WERI-Rb-1 (cell line): ENCODE measurements at places on chromosomes 6 and 20.

GRCh38 chr6:41546866-41547798, 951 bp downstream of the FOXP4 start:
- peak; percentile 49 for DNase-seq

- DNase-seq, result no peak
These were observed 35.8 kb downstream of the NEDD9 start for GRCh38 chr6:11196511-11197174.

DNA sequence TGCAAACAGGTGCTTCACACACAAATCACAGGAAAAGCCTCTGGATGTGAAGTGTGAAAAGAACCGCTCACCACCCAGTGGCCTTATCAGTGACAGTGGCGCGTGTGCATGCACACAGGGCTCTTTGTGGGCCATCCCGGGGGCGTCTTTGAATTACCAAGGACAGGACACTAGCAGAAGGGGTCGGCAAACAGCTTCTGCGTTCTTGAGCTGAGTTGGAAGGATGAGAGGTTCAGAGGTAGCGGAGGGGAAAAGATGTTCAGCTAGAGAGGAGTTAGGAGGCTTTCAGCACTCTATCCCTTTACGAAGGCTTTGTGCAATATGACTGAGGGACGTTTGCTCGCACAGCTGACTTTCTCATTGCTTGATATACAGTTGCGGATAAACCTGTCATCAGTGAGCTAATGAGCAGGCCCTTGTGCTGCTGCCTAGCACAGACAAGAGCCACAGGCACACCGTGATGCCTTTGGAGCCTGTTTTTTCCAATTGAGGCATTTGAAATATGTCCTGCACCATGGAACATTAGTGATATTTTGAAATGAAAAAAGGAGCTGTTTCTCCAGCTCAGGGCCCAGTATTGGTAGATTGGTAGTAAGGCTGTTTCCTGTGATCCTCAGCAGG, 83.1 kb downstream of the IYD start:
- no peak for DNase-seq

DNA sequence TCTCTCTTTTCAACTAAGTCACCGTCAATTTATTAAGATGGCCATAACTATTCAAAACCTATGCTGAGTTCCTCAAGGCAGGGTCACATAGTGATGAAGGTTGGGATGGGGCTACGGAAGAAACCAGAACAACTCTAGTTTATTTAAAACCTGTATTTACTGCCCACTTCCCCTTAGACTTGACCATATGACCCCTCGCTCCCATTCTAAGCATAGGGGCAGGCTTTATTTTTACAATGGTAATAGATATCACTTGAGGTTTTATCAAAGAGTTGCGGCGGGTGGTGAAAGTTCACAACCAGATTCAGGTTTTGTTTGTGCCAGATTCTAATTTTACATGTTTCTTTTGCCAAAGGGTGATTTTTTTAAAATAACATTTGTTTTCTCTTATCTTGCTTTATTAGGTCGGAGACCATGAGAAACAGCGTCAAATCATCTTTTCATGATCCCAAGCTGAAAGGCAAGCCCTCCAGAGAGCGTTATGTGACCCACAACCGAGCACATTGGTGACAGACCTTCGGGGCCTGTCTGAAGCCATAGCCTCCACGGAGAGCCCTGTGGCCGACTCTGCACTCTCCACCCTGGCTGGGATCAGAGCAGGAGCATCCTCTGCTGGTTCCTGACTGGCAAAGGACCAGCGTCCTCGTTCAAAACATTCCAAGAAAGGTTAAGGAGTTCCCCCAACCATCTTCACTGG, 5.5 kb downstream of the EDN1 start:
- no peak for DNase-seq

- no peak for DNase-seq
These were observed 8.3 kb downstream of the SIGLEC1 start for GRCh38 chr20:3704087-3704486.

GRCh38 chr6:42571611-42572342, 7.9 kb downstream of the UBR2 start:
- DNase-seq, result no peak

- no peak for DNase-seq
These were observed 736.4 kb upstream of the MARCKS start for GRCh38 chr6:113120582-113121285.

DNA sequence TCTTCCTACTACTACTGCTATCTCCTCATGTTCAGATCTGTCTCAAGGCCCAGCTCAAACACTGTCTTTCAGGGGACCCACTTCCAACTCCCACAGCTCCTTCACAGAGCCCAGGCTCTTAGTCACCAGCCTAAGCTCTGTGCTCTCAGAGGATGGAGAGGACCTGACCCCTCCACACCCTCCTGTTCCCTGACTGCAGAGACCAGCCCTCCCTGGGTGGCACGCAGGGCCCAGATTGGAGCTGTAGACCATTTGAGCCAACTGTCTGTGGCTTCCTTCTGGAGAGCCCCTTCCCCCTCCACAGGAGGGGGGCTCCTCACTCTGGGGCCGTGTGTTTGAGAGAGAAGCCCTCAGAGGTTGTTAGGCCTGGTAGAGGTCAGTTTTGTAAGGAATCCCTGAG, 9.8 kb downstream of the SNPH start:
- DNase-seq, result no peak

DNA sequence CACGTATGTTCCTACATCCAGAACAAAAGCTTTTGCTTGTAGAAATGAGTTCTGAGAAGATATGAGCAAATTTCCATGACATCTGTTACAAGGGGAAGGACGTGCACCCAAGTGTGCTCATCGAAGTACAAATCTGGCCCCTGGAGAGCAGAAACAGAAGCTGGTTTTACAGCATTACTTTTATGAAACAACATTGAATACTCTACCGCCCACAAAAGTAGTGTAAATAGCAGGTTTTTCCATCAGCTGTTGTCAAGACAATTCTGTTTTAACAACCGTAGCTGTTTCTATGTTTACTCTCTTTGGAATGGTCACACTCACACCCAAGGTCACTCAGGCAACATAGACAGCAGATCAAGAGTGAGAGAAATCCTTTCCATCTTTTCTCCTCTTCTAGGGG, 114.2 kb upstream of the SSTR4 start:
- no peak for DNase-seq

DNA sequence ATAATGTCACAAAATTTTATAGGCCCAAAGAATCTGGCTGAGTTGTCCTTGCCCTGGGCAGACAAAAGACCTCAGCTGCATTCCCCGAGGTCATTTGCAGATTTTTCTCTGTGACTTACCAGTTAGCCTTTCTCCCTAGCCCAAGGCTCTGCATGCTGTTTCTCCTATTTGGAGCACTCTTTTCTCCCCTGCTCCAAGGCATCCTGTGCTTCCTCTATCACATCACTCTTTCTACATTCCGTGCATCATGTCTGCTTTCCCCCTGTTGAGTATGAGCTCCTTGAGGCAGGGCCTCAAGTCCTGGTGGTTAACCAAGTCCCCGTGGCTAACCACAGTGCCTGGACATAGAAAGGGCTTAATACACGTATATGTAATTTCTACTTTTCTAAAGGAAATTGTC, 593 bp upstream of the GSTA3 start:
- no peak for DNase-seq

GRCh38 chr6:30679765-30680535, 6.5 kb downstream of the PPP1R18 start:
- DNase-seq, result peak; percentile 96

DNA sequence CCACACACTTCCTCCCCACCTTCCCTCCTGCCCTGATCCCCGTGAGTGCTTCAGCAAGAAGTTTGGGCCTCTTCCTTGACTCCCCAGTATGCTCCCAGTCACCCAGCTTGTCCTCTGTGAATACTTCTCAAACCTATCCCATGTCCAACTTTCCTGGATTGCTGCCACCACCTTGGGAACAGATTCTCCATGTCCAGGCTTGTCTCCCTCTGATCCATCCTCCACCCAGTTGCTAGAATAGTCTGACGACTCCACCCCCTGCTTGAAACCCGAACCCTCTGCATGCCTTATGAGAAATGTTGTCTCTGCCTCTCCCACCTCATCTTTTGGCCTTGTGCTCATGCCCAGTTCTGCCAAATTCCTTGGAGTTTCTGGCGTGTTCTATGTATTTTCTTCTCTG, 108.0 kb downstream of the PPP1R14C start:
- no peak for DNase-seq

DNA sequence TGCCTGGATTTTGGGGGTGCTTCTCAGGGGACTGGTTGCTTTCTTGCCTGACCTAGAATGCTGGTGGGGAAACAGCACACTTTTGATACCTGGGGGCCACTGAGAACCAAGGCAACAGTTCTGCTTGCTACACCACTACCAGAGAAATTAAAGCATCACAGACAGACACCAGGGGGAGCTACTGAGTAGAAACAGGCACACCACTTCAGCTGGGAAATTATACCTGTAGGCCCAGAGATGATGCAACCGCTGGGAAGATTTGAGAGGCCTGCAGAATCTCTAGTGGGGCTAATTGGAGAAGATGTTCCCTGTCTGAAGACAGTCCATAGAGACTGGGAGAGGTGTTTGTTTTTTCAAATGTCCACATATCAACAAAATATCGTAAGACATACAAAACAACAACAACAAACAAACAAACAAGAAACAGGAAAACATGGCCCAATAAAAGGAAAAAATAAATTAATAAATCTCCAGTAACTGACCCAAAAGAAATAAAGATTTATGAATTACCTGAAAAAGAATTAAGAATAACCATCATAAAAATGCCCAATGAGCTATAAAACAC, 129.4 kb upstream of the RIN2 start:
- peak; percentile 66 for DNase-seq

DNA sequence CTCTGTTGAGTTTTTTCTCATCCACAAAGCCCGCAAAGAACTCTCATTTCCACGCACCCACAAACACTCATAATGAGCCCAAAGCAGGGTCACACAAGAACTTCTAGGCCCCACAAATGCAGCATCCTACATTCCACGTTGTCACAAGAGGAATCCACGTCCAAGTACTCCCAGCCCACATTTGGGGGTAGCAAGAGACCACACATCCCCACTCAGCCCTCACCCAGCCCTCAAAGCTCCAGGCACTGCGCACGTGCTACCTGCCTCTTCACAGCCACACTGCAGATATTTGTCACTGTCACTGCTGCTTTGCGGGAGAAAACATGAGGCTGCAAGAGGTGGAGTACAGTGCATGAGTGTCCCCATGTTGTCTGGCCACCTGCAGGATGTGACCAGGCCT, 187.6 kb upstream of the CDYL start:
- no peak for DNase-seq

- no peak for DNase-seq
These were observed 3.4 kb downstream of the ETV7 start for GRCh38 chr6:36384095-36384494.
